Osteocyte (in vitro differentiated cells): ENCODE measurements at places on chromosomes 1 and 21. TPM values are rescaled to one million over a fixed set of nuclear protein-coding genes. Genes with fewer than 3 reads are reported as not detected.

Gene ORC1
- total RNA-seq = 1.9 and 3.0 TPM in 2 replicates

DNA sequence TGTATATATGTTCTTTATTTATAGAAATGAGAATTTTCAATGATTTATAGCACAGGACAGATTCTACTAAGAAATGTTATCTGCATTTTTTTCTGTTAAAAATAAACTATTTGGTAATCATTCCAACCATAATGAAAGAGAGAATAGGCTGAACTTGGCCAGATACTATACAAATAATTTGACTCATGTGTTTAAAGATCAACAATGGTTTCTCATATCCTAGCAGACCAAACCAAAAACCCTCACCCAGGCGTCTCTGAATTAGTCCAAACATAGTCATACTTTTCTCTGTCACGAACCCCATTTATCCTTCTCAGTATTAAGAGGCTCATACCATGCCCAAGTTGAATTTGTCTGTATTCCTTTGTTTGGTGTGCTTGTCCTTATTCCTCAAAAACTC, 40.3 kb downstream of the RPE65 start:
- no peak for DNase-seq
- no peaks in the 10 kb centered on the region for H3K4me1 ChIP-seq
- no peak overlapping the region for H3K4me3 ChIP-seq
- no peak overlapping the region for H3K27ac ChIP-seq
- H3K27me3 ChIP-seq = peaks cover 9% of the 10 kb centered on the region

GRCh38 chr1:41712081-41712480, 206.6 kb downstream of the HIVEP3 start:
- no peaks in the 10 kb centered on the region for H3K27me3 ChIP-seq
- peaks cover 25% of the 10 kb centered on the region for H3K4me1 ChIP-seq
- no peak overlapping the region for H3K27ac ChIP-seq
- no peak overlapping the region for H3K4me3 ChIP-seq
- DNase-seq = no peak

DNA sequence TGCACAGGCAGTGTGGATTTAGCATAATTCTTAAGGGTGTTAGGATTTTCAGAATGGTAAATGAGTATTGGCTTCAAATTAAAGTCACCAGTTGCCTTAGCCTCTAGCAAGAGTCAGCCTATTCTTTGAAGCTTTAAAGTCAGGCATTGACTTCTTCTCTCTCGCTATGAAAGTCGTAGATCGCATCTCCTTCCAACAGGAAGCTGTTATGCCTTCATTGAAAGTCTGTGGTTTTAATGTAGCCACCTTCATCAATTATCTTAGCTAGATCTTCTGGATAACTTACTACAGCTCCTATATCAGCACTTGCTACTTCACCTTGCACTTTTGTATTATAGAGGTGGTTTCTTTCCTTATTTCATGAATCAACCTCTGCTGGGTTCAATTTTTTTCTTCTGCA, 320.2 kb downstream of the PTPRC start:
- no peaks in the 10 kb centered on the region for H3K27me3 ChIP-seq
- H3K27ac ChIP-seq = no peak overlapping the region
- H3K4me1 ChIP-seq = no peaks in the 10 kb centered on the region
- peaks cover 11% of the 10 kb centered on the region for H3K36me3 ChIP-seq

DNA sequence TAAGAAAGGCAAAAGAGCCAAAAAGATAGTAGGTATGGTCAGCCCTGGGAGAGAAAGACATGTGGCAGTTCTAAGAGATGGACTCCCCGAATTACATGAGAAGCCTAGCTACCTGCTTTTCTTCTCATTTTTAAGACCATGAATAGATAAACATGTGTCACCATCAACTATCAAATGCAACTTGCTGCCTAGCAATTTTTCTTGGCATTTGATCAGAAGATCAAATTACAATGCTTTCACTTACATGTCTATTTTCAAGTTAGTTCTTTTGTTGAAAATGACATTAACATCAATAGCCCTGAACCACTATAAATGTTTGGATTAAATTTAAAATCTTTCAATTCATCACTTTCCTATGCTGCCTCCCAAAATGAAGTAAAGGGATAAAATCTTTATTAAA, 212.3 kb downstream of the HHIPL2 start:
- peaks cover 12% of the 10 kb centered on the region for H3K27me3 ChIP-seq
- no peaks in the 10 kb centered on the region for H3K36me3 ChIP-seq
- H3K4me3 ChIP-seq = no peak overlapping the region
- no peak overlapping the region for H3K27ac ChIP-seq
- no peak for DNase-seq

- no peaks in the 10 kb centered on the region for H3K27me3 ChIP-seq
- H3K4me3 ChIP-seq = no peak overlapping the region
- no peaks in the 10 kb centered on the region for H3K4me1 ChIP-seq
- DNase-seq = no peak
Measured at GRCh38 chr1:162951553-162952315, 90.8 kb upstream of the CCDC190 start.
